ENCODE measurements at places on chromosomes 2 and 18. TPM values are rescaled to one million over a fixed set of nuclear protein-coding genes. Genes with fewer than 3 reads are reported as not detected.
A peak's percentile ranks its signal among the peaks of the same experiment; 100 is the strongest.

DNA sequence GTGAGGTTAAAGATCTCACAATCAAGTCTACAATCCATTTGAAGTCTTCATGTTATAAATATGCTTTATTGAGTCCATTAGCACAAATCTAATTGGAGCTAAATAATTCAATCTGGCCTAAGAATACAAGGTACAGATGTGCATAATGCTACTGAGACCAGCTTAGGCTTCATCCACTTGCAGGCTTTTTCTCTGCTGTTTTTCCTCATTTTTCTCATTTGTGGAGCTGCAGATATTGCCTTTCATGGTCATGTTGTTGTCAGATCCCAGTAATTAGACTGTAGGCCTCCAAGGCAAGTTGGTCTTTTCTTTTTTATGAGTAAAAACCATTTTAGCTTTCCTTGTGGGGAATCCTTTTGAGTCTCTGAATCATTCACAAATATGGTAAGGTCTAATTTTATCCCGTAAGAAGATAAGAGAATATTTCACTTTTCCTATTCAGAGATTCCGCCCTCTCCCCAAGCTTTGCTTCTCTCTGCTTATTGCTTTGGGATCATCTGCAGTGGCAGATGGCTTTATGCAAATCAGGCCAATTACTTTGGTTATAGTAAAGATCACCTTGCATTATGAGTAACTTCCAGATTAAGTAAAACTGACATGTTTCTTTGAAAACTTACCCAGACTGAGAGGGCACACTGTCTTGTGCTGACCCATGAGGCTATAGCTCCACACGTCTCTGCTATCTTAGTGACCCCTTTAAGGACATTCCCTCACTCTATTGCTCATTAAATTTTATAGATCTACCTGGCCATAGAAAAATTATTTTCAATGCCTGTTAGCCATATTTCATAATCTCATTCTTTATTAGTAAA is 80.9 kb downstream of the MGAT5 start:
- no peaks in the 10 kb centered on the region for H3K27me3 ChIP-seq
- no peaks in the 10 kb centered on the region for H3K4me1 ChIP-seq
- H3K4me3 ChIP-seq = no peak overlapping the region

- H3K27ac ChIP-seq = no peak overlapping the region
- no peaks in the 10 kb centered on the region for H3K27me3 ChIP-seq
- H3K36me3 ChIP-seq = no peaks in the 10 kb centered on the region
- no peak overlapping the region for H3K4me3 ChIP-seq
- no peaks in the 10 kb centered on the region for H3K4me1 ChIP-seq
Observed at GRCh38 chr18:75658330-75658729, 230.8 kb upstream of the SMIM21 start.

- H3K4me3 ChIP-seq = no peak overlapping the region
- H3K27me3 ChIP-seq = no peaks in the 10 kb centered on the region
- H3K27ac ChIP-seq = peak overlapping the region; percentile 32
- DNase-seq = peak; percentile 35
- H3K4me1 ChIP-seq = peaks cover 18% of the 10 kb centered on the region
- H3K36me3 ChIP-seq = peaks cover 63% of the 10 kb centered on the region
Observed at GRCh38 chr2:200814276-200814815, 2.6 kb downstream of the BZW1 start.

DNA sequence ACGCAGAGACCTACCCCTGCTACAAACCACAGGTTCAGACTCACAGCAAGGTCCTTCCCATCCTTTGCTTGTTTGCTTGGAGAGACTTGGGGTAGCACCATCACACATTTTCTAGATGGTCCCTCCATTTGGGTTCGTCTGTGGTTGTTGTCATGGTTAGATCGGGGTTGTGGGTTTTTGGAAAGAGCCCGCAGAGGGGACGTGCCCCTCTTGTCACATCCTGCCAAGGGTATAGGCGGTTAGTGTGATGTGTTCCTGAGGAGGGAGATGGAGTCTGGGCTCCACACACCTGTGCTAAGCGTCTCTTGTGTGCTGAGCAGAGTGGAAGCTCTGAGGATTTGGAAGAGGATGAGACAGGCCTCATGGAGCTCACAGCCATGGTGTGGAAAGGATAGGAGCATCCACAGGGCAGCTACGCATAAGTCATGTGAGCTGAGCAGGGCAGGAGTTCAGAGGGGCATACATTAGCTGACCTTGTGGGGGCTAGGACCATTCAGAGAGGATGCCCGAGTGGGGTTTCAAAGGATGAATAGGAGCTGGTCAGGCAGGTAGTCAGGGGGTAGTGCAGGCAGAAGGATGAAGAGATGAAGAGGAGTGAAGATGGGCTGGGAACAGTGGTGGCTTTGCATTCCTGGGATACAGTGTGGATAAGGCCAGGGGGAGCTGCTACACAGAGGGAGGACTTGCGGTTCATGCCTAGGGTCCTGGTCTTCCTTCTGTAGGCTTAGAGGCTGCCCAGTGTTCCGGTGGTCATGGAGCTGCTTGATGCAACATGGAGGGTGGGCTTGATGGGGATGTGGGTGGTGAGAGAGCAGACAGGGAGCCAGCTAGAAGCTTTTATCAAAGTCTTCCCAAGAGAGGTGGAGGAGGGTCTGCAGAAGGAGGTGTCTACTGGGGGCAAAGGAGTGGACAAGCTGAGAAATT is 62.9 kb downstream of the ACKR3 start:
- no peak for DNase-seq
- H3K27me3 ChIP-seq = no peaks in the 10 kb centered on the region
- no peak overlapping the region for H3K27ac ChIP-seq
- no peak overlapping the region for H3K4me3 ChIP-seq
- no peaks in the 10 kb centered on the region for H3K4me1 ChIP-seq
- no peaks in the 10 kb centered on the region for H3K36me3 ChIP-seq

DNA sequence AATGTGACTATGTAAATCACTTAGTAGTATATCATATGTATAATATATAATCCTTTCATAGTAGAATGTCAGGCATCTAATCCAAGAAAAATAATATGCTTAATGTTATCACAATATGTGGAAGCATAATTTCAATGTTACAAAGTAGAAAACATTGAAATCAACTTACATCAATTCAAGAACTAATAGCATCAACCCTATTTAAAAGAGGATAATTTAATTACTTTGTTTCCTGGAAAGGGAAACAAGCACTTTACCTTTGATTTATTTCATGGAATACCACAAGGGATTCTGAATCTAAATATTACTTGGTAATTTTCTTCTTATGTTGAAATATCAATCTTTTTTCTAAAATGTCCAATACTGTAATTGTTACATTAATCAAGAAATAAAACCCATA is 30.6 kb upstream of the SOCS6 start:
- no peak overlapping the region for H3K4me3 ChIP-seq
- DNase-seq = no peak
- H3K27ac ChIP-seq = no peak overlapping the region

- H3K27ac ChIP-seq = peak overlapping the region; percentile 81
- H3K4me3 ChIP-seq = peak overlapping the region; percentile 71
- no peaks in the 10 kb centered on the region for H3K36me3 ChIP-seq
- no peak for DNase-seq
Observed at GRCh38 chr18:46335534-46336101, 231.4 kb downstream of the HAUS1 start.

Gene NT5DC4
- total RNA-seq = 0.45 TPM

Gene RUFY4
- 1.8 TPM for total RNA-seq

Gene IL1R1
- total RNA-seq = 0.45 TPM

All from natural killer cell (primary cell).